ENCODE measurements at places on chromosomes 1 and 21.

DNA sequence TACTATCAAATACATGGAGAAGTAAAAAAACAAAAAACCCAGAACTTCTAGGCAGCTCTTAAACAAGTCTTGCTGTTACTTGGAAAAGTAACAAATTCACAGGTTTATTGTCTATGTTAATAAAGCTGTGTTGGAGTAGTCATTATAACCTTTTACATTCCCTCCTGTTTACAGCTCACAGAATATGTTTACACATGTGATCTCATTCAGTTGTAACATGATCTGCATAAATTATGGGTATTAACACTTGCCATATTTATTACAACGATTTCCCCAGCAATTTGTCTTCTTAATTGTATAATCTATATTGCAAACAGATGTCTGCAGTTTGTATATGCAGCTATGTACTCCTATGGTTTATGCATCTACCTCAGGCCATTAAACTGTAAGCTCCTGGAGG lies 28.6 kb downstream of the ERG start:
- no peak for DNase-seq

DNA sequence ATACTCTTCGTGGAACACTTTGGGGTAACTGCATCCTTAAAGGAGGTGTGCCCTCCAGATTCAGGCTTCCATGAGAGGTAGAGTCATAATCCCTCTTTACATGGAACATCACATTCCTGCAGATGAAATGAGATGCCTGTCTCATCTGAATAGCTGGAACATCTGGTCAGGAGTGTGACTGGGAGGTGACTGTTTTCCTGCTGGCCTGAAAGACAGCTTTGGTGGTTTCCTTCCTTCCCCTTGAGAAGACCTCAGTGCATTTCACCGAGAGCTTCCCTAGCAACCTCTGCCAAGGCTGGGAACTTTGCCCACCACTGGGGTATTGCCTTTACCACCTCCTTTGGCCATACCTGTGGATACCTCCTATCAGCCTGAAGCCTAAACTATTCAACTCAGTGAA lies 46.7 kb upstream of the GUCA2A start:
- no peak for DNase-seq

- no peak for DNase-seq
Measured at GRCh38 chr1:17135530-17135929, 16.3 kb upstream of the PADI2 start.

DNA sequence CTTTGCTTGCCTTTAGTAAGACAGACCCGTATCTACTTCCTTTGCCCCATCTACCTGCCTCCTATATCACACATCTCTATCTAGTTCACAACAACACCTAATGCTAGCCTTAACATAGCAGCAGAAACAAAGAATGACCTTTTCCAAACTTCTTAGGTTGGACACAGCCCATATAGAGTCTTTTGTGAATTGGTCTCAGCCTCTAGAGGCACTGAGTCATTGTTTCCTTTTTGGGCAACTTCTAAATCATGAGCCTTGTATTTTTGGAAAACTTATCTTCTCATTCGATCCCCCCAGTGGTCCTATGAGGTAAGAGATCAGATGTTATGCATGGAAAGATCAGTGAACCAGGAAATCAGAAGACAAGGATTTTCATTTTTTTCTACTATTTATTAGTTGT lies 679.4 kb upstream of the USP24 start:
- no peak for DNase-seq

GRCh38 chr1:20540281-20540680 lies 12.1 kb upstream of the FAM43B start:
- DNase-seq = no peak

- DNase-seq = no peak
Measured at GRCh38 chr1:202282596-202283283, 59.0 kb downstream of the UBE2T start.

- no peak for DNase-seq
Measured at GRCh38 chr1:17212009-17212408, 7.1 kb downstream of the PADI1 start.

DNA sequence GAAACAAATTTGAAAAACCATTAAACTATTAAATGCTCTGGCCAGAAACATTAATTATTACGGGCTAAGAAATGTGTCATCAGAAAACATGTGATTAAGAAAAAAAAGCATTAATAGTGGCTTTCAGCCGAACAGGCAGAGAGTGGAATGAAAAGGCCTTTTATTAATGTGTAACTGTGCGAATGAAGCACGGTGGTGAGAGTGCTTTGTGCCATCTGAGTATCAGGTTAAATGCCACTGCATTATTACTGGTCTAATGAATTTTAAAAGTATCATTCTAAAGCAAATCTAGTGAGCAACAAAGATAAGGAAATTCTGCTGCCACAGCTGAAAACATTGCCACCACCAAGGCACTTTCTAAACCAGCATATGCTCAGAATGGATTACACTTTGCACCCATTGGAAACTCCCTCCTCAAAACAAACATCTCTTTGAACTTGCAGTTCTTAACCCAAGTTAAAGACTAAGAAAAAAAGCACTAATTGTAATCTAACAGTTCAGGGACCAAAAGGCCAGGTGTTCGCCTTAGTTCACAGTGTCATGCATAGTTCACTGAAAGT lies 30.0 kb upstream of the SSX2IP start:
- no peak for DNase-seq

DNA sequence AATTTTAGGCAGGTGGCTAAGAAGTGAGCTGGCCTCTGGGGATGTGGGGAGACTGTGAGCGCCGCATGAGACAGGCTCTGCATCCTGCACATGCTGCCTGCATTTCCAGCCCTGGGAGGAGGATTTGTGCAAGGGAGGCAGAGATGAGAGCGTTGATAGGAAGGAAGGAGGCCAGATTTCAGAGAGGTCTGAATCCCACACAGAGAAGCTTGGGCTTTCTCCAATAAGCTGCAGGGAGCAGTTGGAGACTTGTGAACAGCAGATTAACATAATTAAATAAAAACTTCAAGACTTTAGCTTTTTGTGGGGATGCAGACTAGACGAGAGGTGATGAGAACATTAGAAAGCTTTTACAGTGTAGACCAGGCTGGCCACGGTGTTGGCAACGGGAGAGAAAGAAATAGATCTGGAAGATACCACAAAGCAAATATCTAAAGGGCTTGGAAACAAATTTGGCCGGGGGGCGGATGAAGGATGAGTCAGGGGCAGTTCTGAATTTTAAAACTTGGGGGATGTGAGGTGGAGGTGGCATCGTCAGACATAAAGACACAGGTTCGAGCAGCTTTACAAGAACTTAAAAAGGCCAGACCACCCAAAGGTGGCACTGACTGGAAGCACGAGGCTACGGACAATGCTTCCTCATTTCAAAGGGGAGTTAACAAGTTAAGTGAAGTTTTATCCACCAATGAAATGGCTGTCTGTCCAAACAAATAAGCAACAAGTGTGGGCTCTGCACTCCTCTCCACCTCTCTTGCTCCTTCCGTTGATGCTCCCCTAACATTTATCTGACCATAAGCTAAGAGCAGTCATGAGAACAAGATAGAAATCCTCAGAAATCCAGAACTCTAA lies 57.0 kb downstream of the HIVEP3 start:
- DNase-seq = no peak

- DNase-seq = no peak
Measured at GRCh38 chr1:177546346-177546745, 375.6 kb downstream of the BRINP2 start.

GRCh38 chr1:51549016-51549619 lies 30.1 kb upstream of the EPS15 start:
- no peak for DNase-seq

- DNase-seq = no peak
Measured at GRCh38 chr1:209368864-209369598, 214.5 kb upstream of the CAMK1G start.

All from stimulated activated CD8-positive, alpha-beta memory T cell treated with anti-CD3 and anti-CD28 coated beads, Interleukin-15, amount 100 ng/mL, for 48 hours (primary cell).